ENCODE measurements at places on chromosomes 2 and 18.

DNA sequence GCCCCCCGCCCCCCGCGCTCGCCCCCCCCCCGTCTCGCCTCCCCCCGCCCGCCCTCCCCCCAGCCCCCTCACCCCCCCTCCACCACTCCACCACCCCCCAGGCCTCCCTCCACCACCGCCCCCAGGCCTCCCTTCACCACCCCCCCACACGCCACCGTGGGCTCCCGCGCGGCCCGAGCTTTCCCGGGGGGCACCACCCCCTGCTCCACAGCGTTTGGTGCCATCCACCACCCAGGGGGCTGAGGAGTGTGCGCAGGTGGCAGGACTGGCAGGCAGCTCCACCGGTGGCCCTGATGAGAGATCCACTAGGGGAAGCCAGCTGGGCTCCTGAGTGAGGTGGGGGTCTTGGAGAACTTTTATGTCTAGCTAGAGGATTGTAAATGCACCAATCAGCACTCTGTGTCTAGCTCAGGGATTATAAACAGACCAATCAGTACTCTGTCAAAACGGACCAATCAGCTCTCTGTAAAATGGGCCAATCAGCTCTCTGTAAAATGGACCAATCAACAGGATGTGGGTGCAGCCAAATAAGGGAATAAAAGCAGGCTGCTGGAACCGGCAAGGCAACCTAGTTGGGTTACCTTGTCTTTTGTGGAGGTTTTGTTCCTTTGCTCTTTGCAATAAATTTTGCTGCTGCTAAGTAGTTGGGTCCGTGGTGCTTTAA, 43.0 kb upstream of the ITSN2 start:
- DNase-seq, result peak; percentile 62

DNA sequence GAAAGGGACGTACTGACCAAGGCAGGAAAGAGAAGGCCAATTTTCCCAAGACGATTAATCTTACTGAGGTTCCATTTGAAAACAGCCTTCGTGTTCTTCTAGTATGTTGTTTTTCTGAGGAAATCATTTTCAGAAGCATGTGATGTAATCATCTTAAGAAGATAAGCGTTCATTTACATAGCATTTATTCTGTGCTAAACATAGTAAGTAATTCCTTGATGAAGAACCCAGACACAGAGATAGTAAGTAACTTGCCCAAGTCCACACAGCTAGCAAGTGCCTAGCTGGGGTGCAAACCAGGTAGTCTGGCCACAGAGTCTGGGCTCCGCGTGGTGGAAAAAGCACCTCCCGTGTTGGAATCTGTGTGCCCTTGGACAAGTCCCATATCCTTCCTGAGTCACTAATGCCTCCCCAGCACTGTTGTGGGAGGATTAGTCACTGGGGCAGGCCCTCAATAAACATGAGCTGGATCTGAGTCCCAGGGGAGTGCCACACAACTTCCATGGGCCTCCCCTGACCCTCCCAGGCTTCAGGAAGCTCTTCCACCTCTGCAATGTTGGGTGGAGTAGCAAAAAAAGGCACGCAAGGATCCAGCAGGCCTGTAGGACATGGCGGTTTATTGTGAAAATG, 26.9 kb upstream of the ASAP2 start:
- DNase-seq, result no peak

GRCh38 chr2:148952621-148953020, 77.6 kb downstream of the KIF5C start:
- no peak for DNase-seq

GRCh38 chr2:208350610-208351009, 56.0 kb upstream of the PTH2R start:
- DNase-seq, result no peak

DNA sequence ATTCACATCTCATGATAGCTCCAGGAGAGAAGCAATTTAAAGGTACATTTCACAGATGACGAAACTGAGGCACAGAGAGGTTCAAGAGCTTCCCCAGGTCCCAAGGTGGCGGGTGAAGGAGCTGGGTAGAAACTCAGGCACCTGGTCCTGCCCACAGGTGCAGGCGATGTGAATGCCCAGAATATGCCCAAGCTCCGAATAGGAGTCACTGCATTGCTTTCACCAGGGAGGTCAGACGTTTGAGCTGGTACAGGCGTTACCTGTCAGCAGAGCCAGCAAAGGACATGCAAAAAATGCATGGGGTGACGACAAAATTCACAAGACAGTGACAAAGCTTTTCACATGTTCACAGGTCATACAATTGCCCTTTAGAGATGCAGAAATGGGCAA, 247.9 kb downstream of the HDAC4 start:
- no peak for DNase-seq

GRCh38 chr2:74939919-74940812, 18.3 kb upstream of the POLE4 start:
- no peak for DNase-seq

GRCh38 chr2:176518823-176519222, 249.6 kb downstream of the MTX2 start:
- no peak for DNase-seq

DNA sequence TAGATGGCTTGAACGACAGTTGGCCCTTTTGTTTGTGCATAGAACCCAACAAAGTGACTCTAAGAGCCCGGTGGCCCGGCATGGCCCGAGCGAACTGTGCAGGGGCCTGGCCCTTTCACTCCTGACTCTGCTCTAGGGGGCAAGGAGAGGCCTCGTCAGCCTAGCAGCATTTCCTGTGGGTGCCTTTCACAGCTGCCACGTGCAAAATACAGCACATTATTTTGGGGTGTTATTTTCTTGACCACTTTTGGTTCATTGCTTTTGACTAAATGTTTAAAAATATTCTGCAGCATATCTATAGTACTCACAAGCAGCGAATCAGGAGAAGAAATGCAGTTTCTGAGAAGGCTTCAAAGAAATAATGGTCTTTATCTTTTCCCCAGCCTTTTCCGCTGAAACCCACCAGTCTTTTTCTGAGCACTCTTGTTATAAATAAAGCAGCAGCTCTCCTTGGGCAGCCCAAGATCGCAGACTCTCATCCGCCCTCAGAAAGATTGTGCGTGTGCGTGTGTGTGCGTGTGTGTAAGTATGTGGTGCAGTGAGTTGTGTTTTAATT, 31.3 kb downstream of the DGKD start:
- DNase-seq, result peak; percentile 72

DNA sequence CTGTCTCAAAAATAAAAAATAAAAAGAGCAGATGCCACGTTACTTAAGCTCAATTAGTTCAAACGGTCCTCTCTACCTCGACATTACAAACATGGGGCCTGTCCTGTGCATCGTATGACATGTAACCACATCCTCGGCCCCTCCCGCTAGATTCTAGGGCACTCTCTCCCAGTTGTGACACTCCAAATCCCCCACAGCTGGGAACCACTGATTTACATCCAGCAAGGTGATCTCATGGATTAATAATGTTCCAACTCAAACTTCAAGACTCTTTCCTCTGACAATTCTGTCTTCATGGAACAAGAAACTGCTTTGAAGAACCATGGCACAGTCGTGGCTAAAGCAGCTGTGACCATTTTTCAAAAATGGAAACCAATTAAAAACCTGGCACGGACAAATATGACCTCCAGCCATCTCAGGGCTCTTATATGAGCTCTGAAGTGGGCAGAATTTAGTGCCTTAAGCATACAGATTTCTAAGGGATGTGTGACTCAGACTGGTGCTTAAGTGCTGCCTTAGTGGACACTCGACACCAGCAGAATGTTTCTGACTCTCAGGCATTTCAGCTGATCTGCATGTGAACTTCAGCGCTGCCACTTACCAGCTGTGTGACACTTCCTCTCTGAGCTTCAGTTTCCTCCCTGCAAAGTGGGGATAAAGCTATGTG, 31.7 kb upstream of the ASAP2 start:
- no peak for DNase-seq

DNA sequence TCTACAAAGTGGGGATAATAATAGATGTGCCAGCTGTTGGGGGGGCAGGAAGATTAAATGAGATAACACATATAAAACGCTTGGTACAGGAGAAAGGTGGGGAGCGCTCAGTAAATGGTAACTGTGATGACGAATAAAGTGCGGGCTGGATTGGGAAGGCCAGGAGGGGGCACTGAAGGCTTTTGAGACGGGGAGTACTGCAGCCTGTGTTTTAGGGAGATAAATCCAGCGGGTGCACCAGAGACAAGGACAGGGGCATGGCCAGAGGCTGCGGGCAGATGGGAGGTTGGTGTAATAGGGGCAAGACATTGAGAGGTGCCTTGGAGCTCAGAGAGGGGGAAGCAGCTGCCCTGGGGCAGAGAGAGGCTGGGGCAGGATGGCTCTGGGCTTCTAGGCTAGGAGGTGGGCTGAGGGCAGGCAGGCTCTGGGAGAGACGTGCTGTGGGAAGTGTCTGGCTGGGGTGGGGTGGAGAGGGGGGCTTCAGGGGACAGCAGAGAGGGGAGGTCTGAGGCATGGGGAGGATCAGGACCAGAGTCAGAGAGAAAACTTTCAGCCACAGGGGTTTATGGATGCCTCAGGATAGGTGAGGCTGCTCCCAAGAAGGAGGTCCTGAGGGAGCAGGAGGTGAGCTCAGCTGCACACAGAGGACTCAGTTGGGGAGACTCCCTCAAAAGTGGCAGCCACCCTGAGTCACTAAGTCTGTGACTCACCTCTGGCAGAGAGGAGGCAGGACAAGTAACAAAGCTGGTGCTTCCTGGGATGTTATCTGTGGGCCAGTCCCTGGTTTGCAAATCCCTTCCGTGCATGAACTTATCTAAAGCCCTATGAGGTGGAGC, 18.8 kb downstream of the TEX44 start:
- peak; percentile 82 for DNase-seq

GRCh38 chr2:70083344-70084156, 3.7 kb upstream of the PCBP1 start:
- DNase-seq, result peak; percentile 81

DNA sequence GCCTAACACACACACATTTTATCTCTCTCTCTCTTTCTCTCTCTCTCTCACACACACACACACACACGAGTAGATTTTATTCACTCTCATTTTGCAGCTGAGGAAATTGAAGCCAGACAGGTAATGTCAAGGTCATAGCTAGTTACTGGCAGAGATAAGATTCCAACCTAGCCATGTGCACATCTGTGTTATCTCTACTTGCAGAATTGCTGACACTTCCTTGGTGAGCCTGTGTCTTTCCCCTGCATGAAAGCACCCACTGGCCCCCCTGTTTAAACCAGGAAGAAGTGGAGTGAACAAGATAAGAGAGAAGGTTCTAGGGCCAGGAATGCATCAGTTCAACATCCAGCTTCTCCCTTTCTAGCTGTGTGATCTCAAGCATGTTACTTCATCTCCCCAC, 423.7 kb downstream of the TXNL1 start:
- no peak for DNase-seq

DNA sequence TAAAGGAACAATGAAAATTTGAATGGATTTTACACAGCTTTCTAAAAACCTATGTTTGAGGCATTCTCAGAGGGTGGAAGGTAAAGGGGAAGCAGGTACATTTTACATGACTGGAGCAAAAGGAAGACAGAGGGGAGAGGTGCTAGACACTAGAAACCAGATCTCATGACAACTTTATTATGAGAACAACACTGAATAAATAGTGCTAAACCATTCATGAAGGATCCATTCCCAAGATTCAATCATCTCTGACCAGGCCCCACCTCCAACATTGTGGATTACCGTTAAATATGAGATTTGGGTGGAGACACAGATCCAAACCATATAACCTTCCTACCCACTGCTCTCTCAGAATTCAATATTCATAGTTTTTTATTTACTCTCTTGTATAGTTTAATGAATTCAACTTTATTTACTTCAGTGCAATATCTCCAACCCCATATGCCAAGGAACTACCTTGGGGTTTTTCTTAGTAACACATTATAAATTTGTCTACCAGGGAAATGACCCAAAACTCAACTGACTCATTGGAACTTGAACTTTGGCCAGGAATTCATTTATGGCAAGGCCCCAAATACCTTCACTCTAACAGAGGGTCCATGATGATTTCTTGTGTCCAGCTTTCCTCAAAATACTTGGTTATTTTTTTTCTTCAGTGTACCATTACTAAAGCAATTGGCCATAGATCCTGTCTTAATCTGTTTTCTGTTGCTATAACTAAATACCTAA, 317.8 kb downstream of the GULP1 start:
- DNase-seq, result no peak

DNA sequence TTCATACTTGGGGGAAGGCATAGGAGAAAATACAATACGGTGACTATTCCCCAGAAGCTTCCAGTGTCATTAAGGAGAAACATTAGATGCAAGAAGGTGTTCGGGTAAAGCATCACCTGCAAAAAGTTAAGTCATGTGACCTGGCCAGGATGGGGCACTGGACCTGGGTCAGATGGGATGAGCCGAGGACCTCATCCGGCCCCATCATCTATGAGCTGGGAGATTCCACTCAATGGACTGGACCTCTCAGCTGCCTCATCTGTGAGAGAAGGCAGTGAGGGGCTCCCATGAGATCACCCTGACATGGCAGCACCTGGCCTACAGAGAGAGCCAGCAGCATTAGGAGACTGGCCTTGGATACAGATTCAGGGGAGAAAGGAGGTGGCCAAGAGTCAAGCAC, 111.4 kb upstream of the TEX51 start:
- DNase-seq, result no peak

- no peak for DNase-seq
Measured at GRCh38 chr18:50398947-50399346, 24.1 kb downstream of the SKA1 start.

GRCh38 chr18:44602845-44603244, 77.8 kb upstream of the SETBP1 start:
- no peak for DNase-seq

GRCh38 chr18:8324343-8325065, 284.7 kb upstream of the RAB12 start:
- DNase-seq, result no peak

DNA sequence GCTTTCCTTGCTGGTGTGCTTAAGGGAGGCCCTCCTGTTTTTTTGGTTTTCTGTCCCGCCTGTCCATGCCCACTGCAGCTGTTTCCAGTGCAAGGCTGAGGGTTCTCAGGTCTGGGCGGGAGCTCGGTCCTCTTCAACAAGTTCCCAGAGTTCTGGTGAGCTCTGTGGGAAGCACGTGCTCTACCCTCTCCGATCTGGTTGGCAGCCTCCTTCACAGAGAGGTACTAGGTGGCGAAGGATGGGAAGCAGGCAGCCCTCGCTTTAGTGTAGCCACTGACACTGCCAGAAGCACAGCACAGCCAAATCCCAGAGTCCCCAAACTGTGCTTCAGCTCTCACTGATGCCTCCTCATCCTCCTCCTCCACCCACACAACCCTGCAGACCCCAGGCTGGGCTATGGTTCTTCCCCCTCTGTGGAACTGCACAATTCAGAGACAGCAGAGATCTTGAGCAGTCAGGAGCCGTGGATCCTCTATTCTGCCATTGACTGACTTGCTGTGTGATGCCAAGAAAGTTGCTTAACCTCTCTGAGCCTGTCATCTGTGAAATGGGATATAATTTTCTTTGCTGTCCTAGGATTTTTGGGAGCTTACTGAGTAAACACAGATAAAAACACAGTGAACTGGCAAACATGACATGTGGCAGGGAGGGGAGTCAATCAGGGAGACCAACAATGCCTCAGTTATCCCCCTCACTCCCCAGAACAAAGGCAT, 157.3 kb downstream of the MSH2 start:
- no peak for DNase-seq
